ENCODE measurements at places on chromosomes 11 and 22.

GRCh38 chr22:27416511-27417420, 384.8 kb downstream of the MN1 start:
- no peak for DNase-seq

- no peak for DNase-seq
Observed at GRCh38 chr11:11229647-11230046, 123.4 kb downstream of the CSNK2A3 start.

DNA sequence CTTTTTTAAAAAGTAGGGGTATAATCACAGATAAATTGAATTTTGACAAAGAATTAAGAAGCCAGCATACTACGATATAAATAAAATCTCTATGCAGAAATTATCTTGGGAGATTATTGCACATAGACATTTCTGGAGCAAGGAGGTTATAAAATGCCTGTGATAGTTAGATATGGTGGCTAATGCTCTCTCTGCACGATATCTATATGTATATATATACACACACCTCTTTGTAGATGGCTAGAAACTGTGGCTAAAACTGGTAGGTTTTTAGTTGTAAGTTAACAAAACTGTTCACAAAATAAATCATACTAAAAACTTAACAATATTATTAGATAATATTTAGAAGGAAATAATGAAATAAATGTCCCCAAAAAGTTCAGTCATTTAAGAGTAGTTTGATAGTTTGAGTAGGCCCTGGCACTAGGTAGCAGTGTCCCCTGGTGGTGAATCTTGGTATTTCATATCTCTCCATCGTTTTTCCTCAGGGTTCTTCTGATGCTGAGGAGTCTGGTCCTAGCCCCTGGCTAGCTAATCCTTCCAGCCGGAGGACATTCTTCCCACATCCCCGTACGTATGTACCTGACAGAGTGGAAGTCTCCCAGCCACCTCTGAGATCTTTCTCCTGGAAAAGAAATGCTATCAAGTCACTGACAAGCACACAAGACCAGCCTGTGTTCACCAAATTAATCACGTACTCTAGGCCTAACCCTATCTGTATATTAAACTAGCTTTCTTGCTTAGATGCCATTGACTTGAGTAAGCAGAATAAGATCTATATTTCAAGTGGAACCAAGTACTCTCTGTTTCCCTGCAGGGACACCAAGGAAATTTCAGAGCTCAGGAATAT, 32.2 kb downstream of the ART5 start:
- no peak for DNase-seq

- DNase-seq = no peak
Observed at GRCh38 chr11:128921793-128922192, 20.9 kb downstream of the TP53AIP1 start.

DNA sequence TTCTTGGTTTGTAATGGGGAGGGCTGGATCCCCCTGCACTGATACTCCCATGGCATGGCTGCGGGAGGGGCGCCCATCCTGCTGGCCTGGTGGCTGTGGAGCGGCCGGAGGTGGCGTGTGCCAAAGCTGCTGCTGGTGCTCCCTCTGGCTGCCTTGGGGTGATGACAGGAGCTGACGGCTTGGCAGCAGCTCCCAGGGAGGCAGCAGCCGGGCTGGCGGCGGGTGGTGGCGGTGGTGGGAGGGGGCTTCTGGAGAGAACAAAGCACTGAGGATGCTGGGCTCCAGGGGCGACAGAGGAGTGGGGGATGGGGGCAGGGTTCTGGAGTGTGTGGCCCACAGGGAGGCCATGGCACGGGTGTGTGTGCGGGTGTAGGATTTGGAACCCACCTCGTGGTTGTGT, 11.4 kb upstream of the MPPED1 start:
- DNase-seq = no peak
